ENCODE measurements at places on chromosomes 2 and 18.

DNA sequence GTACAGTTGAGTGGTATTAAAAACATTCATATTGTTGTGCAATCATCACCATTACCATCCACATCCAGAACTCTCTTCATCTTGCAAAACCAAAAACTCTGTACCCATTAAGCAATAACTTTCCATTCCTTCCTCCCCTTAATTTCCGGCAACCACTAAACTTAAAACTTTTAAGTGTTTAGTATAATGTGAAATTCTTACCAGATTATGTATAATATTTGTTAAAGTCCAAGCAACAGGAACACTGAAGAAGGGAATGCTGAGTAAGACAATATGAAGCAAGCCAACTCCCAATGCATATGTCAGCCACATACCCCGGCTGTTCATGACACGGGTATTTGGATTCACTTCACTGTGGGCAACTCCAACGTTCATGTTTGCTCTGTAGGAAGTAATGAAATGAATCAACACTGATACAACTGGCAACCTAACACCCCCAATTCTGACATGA, 1.9 kb downstream of the ORMDL1 start:
- DNase-seq = no peak

DNA sequence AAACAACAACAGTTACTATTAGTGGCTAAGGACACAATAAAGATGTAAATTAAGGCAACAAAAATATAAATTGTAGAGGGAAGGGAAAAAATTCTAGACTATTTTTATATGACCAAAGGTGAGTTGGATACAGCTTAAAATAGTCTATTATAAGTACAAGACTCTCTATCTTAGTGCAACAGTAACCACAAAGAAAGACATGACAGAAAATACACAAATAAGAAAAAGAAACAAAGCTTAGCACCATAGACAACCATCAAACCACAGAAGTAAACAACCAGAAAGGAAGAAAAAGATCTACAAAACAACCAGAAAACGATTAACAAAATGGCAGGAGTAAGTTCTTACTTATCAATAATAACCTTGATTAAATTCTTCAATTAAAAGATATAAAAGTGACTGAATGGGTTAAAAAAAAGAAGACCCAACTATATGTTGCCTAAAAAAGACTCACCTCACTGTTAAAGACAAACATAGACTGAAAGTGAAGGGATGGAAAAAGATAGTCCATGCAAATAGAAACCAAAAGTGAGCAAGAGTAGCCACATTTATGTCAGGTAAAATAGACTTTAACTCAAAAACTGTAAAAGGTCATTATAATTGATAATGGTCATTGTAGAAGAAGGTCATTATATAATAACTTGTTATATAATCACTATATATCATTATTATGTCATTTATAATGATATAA, 62.5 kb downstream of the USP40 start:
- no peak for DNase-seq

DNA sequence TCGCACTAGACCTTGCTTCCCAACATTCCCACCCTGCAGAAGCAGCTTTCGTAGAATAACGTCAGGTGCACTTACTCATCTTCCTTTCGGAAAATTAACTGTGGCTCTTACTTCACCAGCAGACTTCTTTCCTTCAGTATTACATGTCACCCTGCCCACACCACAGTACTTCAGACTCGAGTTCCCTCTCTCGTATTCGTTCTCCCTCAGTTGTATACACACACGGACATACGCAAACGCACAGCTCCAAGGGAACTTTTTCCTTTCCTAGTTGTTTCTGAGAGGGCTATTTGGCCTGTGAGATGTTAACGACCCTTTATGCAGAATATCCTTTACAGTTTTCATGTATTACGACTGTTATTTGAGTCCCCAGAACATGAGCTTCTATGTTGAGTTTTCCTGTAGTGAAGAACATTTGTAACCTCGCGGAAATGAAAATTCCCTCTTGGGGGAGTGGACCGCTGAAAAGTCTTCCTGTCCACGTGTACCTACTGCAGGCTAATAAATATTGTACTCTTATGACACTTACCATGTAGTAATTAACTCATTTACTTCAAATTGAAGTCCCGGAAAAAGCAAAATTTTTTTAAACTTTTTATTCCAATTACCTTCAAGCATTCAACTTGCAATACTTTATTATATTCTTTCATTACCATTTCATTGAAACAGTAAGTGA, 908 bp downstream of the ERLEC1 start:
- DNase-seq = no peak

- no peak for DNase-seq
These were observed 73.8 kb downstream of the RTP5 start for GRCh38 chr2:241943209-241943850.

DNA sequence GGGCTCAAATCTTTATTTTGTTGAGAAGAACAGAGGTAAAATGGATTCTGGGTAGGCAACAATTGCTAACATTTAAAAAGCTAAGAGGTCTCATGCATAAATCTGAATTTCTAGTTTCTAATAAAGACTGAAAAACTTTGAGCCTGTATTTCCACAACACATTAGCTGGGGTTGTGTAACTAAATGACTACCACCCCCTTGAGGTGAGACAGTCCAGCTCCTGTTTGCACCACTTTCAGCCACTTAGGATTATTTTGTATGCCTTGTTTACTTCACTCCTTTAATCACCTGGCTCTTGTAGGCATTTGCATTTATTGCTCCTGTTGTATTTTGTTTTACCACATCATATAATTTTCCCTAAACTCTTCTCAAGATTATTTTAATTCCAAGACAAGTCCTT, 376.6 kb downstream of the PTH2R start:
- no peak for DNase-seq

- DNase-seq = no peak
These were observed 13.4 kb downstream of the SERPINB7 start for GRCh38 chr18:63788447-63789096.

GRCh38 chr2:73104933-73105332, 7.8 kb downstream of the RAB11FIP5 start:
- no peak for DNase-seq

GRCh38 chr18:7601936-7602335, 34.8 kb downstream of the PTPRM start:
- DNase-seq = no peak

GRCh38 chr2:27792759-27793158, 21.2 kb downstream of the MRPL33 start:
- no peak for DNase-seq

- no peak for DNase-seq
These were observed 52.8 kb downstream of the EDAR start for GRCh38 chr2:108936076-108936864.

- no peak for DNase-seq
These were observed at the start of gene CGREF1 for GRCh38 chr2:27118525-27119329. Gene CGREF1 (minus strand): TSS chr2:27119128. CDS start chr2:27104366, 14,762 bp downstream.

- no peak for DNase-seq
These were observed 328.5 kb upstream of the DSEL start for GRCh38 chr18:67845035-67845434.

GRCh38 chr18:78154853-78155252, 824.8 kb upstream of the SALL3 start:
- DNase-seq = no peak

- DNase-seq = no peak
These were observed 17.3 kb downstream of the NOL4 start for GRCh38 chr18:34207344-34207851.

DNA sequence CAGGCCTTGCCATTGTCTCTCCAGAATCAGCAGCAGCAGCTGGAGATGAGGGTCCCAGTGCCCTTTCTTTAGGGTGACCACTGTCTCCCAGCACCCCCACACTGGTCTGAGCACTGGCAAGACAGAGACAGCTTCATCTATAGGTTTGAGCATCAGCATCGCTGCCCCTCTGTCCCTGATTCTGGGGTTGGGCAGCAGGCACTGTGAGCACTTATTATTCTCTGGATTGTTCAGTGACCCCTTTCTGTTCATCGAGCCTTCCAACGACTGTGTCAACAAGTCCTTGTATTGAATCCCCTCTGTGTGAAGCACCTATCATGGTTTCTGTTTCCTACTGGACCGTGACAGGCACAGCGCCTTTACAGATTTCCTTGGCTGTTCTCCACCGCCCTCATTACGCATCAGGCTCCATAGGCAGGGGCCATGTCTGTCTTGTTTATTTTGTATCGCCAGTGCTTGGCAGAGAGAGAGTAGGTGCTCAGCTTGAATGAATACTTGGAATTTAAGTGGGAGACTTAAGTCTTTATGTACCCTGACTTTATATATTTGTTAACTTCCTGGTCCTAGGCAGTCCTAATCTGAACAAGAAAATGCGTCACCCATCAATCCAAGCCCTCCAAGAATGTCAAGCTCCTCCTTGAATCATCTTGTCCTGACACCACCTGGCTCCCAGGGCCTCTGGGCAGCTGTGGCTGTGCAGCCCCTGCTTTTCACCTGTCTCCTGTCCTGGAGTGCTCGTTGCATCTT, 11.4 kb downstream of the MALL start:
- no peak for DNase-seq

GRCh38 chr18:61727241-61728193, 165.3 kb downstream of the RNF152 start:
- DNase-seq = no peak

DNA sequence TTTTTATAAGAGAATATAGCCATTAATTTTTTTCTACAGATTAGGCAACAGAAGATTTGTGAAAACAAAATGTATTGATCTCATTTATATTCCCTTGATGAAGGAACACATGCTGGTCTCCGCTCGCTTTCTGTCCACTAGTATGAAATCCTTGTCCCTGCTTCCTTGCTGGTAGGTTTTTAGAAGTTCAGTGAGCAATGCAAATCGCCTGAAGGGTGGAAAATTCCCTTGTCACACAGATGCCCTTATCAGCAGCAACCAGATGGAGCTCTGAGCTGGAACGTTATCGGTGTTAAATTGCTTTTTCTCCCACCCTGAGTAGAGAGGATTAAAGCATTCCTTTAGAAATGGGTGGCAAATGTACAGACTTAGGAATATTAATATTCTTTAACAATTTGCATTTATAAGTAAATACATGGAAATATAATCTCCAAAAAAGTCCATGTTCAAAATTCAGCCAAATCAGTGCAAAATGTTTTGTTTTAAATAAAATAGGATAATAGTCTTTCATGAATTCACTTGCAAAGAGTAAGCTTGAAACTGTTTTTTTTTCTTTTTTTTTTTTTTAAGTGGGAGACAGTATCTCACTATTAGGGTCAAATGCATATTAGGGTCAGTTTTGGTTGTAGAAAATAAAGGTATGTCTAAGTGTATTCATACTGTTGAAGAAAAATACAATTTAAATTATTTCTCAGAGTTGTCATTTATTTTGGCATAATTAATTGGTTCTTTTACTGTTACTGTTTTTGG, 164.0 kb upstream of the MYO3B start:
- DNase-seq = no peak

DNA sequence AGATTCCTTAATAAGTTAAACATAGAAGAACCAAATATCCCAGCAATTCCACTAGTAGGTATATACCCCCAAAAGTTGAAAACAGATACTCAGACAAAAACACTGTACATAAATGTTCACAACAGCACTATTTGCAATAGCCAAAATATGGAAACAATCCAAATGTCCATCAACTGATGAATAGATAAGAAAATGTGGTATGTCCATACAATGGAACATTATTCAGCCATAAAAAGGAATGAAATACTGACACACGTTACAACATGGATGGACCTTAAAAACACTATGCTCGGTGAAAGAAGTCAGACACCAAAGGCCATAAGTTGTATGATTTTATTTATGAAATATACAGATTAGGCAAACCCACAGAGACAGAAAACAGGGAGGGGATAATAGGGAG, 12.5 kb downstream of the TMEM178A start:
- DNase-seq = no peak

DNA sequence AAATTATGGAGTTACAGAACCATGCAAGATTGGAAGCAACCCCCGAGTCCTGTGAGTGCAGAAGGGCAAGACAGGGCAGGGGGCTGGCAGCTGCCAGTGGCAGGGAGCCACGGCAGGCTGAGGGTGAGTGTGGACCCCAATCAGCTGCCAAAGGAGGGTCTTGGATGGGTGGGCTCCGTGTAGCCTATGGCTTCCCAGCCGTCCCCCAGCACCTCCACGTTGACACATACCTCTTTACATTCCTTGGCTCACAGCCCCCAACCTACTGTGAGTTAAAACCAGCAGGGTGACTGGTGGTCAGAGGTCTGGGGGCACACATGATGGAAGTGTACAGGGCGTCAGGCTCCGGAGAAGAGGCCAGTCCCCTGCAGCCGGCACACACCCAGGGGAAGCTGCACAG, 60.9 kb upstream of the SALL3 start:
- DNase-seq = peak; percentile 40

DNA sequence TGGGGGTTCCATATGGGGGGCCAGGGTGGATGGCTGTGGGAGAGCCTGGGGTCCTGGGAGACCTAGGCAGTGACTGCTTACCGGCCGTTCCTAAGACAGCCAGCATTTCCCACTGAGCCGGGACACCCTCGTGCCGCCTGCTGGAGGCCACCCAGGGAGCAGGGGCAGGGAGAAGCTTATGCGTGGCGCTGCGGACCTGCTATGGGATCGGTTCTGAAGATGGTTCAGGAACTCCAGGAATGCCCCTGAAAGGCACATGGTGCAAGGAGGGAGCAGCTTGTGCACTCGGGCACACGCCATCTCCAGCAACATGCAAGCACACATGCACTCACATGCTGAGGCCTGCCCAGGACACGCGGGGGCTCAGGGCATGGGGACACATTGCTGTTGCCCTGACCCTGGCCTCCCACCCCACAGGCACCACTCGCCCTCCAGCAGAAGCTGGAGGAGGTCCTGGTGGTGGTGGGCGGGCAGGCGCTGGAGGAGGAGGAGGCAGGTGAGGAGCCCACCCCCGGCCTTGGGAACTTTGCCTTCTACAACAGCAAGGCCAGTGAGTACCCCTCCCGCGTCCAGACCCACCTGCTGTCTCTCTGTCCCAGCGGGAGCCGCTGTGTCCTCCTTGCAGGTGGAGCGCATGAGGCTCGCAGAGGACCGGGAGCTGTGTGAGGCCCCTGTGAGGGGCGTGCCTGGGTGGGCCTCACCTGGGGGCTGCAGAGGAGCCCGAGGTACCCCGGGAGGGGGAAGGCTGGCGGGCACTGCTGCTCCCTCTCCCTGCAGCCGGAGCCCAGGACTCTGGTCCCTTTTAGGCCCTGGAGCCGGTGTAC, 4.1 kb downstream of the KLHL30 start:
- no peak for DNase-seq

DNA sequence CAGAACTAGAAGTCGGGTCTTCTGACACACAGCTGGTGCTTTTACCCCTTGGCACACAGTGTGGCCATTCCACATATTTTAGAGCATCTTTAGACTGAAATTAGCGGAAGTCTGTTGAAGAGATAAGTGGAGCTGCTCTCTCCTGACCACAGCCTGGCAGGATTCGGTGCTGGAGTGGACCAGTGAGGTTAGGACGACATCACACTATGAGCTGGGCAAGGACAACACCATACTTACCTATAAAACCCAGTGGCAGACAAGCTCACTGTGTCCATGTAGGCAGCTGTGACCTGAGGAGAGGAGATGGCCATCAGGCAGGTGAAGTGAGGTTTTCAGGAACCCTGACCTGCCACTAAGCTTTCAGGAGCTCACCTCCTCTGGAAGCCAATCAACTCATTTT, 70.1 kb downstream of the XDH start:
- no peak for DNase-seq

GRCh38 chr18:5196253-5197031, 615 bp downstream of the AKAIN1 start:
- DNase-seq = no peak

All from ascending aorta (tissue), 2 donors.